ENCODE measurements at places on chromosomes 2 and 18. TPM values are rescaled to one million over a fixed set of nuclear protein-coding genes. Genes with fewer than 3 reads are reported as not detected.

The LOXHD1 gene
- not detected for total RNA-seq

DNA sequence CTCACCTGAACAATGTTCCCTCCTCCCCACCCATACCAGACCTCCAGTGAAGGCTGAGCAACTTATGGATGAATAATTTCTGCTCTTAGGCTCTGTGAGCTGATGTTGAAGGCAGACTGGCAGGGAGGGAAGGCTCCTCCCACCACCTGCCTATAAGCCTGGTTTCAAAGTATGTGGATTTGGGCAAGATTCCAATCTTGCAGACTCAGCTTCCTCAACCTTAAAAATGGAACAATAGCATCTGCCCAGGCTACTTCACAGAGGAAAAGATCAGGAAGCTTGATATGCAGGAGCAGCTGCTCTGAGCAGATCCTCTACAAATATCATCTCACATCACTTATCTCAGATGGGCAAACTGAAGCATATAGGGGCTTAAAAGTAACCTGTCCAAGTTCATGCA is 112.2 kb downstream of the ZFP36L2 start:
- peak; percentile 69 for DNase-seq

The CCDC150 gene
- total RNA-seq: 13.6 TPM

- no peak for DNase-seq
Measured at GRCh38 chr2:11940799-11941198, 194.4 kb downstream of the LPIN1 start.

Data from RPMI7951 (cell line).